ENCODE measurements at places on chromosomes 7 and 10. TPM values are rescaled to one million over a fixed set of nuclear protein-coding genes. Genes with fewer than 3 reads are reported as not detected.

- DNase-seq = no peak
Observed at GRCh38 chr7:37467002-37467401, 18.3 kb upstream of the ELMO1 start.

Gene RET
- total RNA-seq = 0.09 TPM

Gene CTAGE8
- not detected for total RNA-seq

DNA sequence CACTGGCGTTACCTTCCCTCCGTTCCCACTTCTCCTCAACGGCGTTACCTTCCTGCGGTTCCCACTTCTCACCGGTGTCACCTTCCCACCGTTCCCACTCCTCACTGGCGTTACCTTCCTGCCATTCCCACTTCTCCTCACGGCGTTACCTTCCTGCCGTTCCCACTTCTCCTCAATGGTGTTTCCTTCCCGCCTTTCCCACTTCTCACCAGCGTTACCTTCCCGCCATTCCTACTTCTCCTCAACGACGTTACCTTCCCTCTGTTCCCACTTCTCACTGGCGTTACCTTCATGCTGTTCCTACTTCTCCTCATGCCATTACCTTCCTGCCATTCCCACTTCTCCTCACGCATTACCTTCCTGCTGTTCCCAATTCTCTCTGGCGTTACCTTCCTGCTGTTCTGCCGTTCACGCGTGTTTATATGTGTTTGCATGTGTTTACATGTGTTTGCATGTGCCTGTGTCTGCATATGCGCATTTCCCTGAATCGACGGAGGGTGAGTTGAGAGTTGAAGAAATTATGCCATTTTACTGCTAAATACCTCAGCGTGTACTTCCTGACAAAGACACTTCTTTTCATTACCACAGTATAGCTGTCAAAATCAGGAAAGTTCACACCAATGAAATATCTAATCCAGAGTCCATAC is 23.2 kb upstream of the CFAP46 start:
- DNase-seq = no peak

DNA sequence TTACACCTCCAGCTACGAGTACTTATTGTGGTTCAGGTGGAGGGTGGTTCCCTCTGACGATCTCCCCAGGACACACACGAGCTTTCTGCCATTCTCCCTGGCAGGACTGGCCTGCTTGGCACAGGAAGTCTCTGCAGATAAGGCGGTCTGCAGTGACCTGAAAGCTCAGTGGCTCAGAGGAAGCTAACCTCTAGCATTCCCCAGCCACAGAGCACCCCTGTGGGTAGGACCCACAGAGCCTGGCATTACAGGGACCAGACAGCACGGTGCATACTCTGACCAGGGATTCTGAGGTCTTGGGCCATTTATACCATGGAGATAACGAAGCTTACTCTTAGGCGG is 1.9 kb upstream of the GPR146 start:
- no peak for DNase-seq

GRCh38 chr7:1927937-1928644 is 258.0 kb downstream of the ELFN1 start:
- no peak for DNase-seq

- peak; percentile 80 for DNase-seq
Observed at GRCh38 chr10:58967551-58968388, 208.7 kb upstream of the PHYHIPL start.

Gene TM9SF3
- total RNA-seq = 39.2 TPM

DNA sequence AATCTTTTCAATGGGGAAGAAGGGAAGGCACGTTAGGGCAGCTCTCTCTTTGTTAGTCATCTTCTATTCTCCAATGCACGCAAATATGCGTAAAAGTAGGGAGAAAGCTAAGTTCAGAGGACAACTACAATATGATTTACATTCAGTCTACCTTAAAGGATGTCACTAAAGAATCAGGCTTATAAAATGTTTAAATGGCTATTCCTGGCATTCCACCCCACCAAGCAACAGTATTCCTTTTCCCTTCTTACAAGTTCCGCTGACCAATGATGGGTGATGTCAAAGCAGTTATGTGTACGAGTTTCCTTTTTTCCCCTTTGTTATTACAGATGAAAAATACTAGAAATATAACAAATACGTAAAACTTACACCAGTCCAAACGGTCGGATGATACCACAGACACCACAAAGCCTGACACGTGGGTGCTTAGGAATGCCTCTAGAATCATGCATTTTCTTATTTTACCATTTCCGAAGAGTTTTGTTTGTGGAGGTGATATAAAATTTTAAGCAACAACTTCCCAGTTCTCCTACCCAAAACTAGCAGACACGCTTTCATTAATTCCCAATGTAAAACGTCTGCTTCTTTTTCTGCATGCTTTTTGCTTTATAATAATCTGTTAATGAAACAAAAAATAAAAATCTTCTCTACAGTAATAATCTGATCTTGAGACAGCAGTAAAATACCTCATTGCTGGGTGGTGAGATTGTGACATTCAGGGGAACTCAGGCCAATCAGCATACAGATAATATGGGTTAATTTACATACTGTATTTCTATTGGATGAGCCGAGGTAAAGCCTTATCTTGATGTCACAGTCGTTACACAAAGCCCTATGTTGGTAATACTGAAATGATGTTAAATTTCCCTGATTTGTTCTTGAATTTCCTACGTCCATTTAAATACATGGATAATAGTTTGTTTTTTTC is 708 bp upstream of the GPR85 start:
- peak; percentile 13 for DNase-seq

DNA sequence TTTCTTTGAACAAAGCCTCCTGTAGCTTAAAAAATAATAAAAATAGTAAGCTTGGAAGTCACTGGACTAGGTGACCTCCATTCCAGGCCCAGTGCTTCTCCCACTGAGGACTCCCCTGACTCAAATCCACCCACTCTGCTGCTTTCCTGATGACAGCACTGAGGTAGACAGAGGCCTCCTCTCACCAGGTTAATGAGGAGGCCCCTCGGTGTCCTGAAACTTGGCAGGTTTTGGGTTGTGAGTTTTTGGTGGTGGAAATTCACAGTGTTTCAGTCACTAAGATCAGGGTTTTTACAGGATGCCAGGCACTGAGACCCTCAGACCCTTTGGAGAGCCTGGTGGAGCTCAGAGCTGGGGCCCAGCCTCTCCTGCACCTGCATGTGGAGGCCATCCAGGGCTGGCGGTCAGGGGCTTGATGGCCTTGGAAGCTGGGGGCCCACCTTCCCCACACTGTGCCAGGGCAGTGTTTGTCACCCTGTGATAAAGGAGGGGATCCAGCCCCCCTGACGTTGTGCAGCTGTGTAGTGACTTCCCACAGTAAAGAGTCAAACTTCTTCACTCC is 19.1 kb downstream of the TSPAN14 start:
- no peak for DNase-seq

GRCh38 chr10:116201011-116201410 is 72.0 kb downstream of the GFRA1 start:
- DNase-seq = no peak

Gene CTNNA3
- total RNA-seq = 27.9 TPM

- DNase-seq = no peak
Observed at GRCh38 chr10:30705625-30706149, 76.1 kb upstream of the LYZL2 start.

GRCh38 chr7:27912751-27913150 is 172.8 kb downstream of the TAX1BP1 start:
- no peak for DNase-seq

GRCh38 chr10:71696628-71697326 is 22.8 kb downstream of the C10orf105 start:
- DNase-seq = peak; percentile 38

DNA sequence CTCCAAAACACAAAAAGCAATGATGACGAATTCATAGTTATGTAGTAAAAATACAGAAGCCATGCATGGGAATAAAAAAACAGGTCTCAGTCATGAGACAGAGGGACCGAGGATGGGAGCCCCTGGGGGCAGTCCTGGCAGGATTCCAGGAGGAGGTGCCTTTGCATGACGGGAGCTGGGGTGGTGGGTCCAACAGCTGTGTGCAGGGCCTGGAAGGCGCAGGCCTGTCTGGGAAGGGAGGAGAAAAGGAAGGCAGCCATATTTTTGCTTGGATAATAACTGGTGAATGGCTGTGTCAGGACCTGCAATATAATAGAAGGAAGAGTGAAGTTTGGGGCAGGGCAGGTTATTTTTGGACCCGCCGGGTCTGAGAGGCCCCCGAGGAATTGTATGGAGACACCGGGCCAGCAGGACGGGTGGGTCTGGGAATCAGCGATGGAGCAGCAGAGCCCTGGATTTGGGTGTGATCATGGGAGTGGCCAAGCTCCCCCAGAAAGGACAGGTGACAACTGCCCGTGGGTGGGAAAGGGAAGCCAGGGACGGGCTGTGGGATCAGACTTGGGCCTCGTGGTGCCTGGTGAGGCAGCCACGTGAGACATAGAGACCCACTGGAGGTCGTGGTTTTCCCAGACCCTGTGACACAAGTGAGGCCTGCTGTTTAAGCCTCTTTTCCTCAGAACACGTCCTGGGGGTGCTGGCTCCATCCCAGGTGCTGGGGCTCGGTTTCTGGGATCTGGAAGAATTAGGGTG is 2.9 kb upstream of the JAKMIP3 start:
- no peak for DNase-seq

- DNase-seq = no peak
Observed at GRCh38 chr7:92228100-92228499, 17.6 kb downstream of the KRIT1 start.

DNA sequence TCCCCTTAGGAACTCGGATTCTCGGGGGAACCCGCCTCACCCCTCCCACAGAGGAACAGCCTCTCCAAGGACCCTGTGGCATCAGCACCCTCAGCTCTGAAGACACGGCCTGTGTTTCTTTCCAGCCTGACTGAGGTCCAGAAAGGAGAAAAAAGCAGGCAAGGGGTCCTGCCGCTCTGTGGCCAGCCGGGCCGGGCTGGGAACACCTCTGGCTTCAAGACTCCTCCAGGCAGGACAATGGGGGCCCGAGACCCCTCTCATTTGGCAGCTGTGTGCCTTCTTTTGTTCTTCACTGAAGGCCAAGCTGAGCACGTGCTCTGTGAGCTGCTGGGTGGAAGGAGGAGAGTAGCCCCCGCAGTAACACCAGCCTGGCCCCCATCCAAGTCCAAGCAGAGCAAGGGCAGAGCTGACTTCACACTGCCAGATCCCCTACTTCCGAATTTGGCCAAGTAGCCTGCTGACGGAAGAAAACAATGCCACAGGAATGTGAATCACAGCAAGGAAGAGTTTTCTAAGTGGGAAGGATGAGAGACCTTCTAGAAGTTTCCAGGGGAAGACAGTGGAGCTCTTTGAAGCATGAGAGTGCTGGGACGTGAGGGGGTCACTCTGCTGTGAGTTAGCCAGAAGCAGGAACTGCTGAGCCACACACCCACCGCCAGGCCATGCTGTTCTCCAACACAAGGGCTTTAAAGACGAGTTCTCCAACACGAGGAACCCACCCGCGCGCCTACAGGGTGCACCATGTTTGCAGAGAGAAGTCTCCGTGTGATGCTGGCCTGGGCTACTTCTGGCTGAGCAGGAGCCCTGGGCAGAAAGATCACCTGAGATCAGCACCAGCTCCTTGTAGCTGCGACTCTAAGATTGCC is 3.1 kb downstream of the CNPY1 start:
- peak; percentile 47 for DNase-seq

Gene TMEM236
- total RNA-seq = under 0.01 TPM

GRCh38 chr7:68684246-68684839 is 913.9 kb upstream of the AUTS2 start:
- no peak for DNase-seq

GRCh38 chr7:2539031-2539911 is 16.1 kb downstream of the BRAT1 start:
- no peak for DNase-seq

Gene SPDYE17
- total RNA-seq = not detected

DNA sequence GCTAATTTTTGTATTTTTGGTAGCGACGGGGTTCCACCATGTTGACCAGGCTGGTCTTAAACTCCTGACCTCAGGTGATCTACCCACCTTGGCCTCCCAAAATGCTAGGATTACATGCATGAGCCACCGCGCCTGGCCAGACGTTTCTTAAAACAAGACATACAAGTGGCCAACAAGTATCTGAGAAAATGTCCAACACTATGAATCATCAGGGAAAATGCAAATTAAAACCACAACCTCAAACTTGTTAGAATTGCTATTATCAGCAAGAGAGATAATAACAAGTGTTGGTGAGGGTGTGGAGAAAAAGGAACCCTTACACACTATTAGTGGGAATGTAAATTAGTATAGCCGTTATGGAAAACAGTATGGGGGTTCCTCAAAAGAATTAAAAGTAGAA is 148.6 kb downstream of the SUGCT start:
- DNase-seq = peak; percentile 28

GRCh38 chr7:103712991-103713778 is 267.2 kb upstream of the SLC26A5 start:
- no peak for DNase-seq

GRCh38 chr10:128137877-128138276 is 11.7 kb upstream of the MKI67 start:
- DNase-seq = no peak

Gene CYP3A5
- 0.24 TPM for total RNA-seq

DNA sequence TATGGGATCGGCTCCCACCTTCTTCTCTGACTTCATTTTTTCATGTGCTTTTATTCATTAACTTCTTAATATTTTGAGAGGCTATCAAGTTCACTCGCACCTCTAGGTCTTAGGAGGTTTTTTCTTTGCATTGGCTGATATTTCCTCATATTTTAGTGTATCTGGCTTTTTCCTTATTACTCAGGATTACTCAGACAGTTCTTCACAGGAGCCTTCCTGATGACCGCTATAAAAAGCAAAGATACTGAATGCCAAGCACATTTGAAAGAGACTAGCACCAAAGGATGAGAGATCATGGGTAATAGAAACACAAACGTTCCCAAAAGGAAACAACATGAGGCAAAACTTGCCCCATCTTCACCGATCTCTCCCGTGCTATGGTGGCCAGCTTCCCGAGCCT is 409.2 kb upstream of the KLF6 start:
- DNase-seq = no peak

DNA sequence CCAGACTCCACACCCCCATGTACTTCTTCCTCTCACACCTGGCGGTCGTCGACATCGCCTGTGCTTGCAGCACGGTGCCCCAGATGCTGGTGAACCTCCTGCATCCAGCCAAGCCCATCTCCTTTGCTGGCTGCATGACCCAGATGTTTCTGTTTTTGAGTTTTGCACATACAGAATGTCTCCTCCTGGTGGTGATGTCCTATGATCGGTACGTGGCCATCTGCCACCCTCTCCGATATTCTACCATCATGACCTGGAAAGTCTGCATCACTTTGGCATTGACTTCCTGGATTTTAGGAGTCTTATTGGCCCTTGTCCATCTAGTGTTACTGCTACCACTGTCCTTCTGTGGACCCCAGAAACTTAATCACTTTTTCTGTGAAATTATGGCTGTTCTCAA is 4.8 kb downstream of the OR2A25 start:
- no peak for DNase-seq

GRCh38 chr10:43265799-43266721 is 805 bp downstream of the RASGEF1A start:
- no peak for DNase-seq

Gene IPMK
- total RNA-seq = 4.9 TPM

GRCh38 chr10:85548034-85548433 is 818.6 kb downstream of the GRID1 start:
- DNase-seq = peak; percentile 4
